ENCODE measurements at places on chromosomes 5 and 9. TPM values are rescaled to one million over a fixed set of nuclear protein-coding genes. Genes with fewer than 3 reads are reported as not detected.

The HMCN2 gene
- not detected for total RNA-seq

The RHOBTB3 gene
- total RNA-seq: 0.78 TPM

The SPATA31C1 gene
- total RNA-seq: not detected

The C9orf152 gene
- not detected for total RNA-seq

The CDK7 gene
- total RNA-seq: 45.7 TPM

The FOXD4L5 gene
- total RNA-seq: not detected

The ANGPTL2 gene
- total RNA-seq: not detected

The NEUROG1 gene
- total RNA-seq: not detected

The IL5 gene
- total RNA-seq: not detected

DNA sequence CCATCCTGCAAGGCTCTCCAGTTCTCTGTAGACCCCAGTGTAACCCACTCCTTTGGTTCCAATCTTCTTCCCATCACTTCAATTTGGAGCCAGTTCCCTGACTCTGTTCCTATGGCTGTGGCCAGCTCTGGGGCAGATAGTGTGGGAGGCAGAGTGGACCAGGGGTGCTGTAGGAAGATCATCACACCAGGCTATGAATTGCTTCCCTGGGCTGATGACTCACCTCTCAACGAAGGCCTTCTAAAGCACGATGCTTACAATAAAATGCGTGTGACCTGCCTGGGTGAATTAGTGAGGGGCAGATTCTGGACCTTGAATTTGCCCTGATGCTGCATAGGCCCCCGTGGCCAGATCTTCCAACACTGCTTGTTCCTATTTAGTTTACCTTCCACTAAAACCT, 289.7 kb downstream of the FBXL7 start:
- no peak for DNase-seq

DNA sequence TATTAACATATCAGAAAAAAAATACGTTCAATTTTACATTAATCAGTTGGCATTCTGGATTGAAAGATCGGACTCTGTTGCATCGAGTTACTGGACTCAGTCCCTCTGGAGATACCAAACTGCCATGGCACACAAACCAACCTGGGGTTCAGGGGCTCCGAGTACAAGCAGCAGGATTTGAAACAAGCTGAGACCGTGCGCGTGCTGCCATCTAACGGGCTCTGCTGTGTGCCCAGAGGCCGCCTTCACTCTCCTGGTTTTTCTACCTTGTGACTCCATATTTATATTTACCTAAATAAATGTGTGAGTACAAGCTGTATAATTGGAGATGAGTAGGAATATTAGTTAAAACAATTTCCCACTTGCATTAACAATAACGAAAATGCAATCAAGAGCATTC, 48.2 kb downstream of the ANXA1 start:
- no peak for DNase-seq

DNA sequence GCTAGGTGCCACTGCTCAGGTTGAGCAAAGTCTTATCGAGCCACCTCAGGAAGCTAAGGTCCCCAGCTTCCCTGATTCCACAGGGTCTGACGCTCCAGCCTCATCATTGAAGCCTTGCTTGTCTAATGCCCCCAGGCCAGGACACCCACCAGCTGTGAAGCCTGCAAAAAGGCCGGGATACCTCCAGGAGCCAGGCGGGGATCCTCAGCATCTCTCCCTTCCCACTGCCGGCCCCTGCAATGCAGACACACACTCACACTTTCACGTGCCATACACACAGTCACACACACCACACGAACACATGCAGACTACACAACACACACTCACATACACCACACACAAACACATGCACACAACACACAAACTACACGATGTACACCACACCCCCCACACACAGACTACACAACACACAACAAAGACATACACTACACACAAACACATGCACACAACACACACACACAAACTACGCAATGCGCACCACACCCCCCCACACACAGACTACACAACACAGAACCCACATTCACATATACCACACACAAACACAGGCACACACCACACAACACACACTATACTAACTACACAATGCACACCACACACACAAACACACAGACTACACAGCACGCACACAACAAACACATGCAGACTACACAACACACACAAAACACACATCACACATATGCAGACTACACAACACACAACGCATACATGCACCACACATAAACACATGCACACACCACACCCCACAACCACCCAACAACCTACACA, 17.8 kb upstream of the S1PR3 start:
- DNase-seq: no peak

DNA sequence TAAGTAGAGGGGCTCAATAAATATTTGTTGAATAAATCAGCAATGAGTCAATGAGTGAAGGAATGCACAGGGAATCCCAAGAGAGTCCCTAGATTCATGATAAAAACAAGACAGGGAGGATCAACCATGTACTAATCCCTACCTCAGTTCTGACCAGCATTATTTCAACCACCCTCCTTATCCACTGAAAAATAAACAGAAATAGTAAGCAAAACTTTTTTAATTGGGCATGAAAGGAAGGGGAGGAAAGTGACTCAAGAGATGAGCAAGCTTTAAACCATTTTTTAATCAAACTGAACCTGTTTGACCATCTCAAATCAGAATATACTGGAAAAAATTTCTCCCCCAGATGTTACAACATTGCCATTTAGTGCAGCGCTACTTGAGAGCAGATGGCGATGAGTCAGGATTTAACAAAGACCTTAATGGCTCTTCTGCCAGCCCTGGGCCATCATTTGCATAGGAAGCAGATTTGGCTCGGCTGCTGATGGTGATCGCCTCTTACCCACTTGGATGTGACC, 194.8 kb upstream of the SLC30A5 start:
- no peak for DNase-seq

- DNase-seq: no peak
Observed at GRCh38 chr5:23029290-23029689, 176.1 kb upstream of the CDH12 start.

- no peak for DNase-seq
Observed at GRCh38 chr5:150272531-150272930, 17.0 kb downstream of the CAMK2A start.

DNA sequence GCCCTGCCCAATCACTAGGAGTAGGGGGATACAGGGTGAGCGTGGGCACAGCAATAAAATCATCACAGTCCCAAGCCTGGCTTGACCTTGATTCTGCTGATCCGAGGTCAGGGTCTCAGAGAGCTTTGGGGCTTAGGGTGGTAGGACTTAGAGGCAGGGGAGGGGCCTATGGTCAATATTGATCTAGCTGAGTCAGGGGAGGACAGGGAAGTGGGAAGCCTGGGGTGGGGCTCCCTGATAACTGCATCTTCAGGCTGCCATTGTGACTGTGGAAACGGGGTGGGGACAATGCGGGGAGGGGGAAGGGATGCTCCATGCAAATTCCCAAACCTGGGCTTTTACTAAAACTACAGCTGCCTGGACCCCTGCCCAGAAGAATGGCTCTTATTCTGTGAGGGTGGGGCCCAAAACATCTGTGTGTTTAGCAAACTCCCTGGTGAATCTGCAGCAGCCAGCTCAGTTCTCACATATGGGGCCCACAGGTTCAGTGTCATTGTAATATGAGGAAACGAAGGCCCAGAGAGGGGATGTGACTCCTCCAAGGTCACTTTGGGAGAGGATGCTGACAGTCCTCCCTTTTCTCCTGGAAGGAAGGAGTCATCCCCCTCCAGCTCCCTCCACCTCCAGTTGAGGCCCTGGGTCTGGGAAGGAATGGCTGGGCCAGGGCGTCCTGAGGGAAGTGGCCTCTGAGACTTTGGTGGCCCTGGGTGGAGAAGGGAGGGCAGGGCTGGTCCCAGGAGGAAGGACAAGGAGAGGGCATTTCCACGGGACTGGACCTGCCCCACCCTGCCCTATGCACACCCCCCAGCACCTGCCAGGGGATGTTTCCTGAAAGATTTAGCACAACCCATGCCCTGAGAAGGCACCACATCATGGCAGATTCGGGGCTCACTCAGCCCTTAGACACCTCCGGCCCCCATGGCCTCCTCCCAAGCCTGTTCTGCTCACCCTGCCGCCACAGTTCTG, 26.4 kb downstream of the SLC6A7 start:
- no peak for DNase-seq

- no peak for DNase-seq
Observed at GRCh38 chr5:81646469-81646995, 104.4 kb downstream of the SSBP2 start.

- DNase-seq: no peak
Observed at GRCh38 chr9:134477342-134477925, 151.2 kb downstream of the RXRA start.

DNA sequence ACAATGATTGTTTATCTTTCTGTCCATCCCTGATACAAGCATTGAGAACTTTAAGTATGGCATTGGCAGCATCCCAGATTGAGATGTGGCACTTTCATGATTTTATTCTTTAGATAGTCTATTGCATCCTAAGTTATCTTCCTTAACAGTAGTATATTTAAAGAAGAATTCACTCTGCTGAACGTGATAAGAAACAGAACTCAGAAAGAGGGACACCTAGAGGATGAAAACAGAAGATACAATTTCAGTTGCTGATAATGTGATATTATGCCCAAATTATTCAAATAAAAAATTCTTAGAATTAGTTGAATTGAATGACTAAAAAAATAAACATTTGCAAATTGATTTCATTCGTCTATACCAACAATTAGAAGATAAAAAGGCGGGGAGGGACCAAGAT, 218.1 kb upstream of the DMRTA1 start:
- no peak for DNase-seq

DNA sequence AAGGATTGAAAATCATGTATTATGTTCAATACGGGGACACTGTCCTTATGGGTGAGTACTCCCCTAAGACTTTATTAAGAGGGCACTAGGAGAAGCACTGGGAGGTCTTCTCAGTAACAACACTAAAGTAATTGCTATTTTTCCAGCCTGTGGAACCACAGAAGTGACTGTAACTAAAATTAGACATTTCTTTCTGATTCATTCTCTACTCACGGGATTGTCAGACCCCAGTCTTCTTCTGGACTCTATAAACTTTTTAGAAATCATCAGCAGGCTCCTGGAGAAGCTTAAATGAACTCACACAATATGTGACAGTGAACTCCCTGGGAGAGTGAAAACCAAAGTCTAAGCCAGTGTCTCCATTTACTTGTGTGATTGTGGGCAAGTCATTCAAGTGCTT, 14.5 kb downstream of the TLR4 start:
- no peak for DNase-seq

GRCh38 chr9:96139592-96140295, 162.2 kb downstream of the HSD17B3 start:
- DNase-seq: no peak

DNA sequence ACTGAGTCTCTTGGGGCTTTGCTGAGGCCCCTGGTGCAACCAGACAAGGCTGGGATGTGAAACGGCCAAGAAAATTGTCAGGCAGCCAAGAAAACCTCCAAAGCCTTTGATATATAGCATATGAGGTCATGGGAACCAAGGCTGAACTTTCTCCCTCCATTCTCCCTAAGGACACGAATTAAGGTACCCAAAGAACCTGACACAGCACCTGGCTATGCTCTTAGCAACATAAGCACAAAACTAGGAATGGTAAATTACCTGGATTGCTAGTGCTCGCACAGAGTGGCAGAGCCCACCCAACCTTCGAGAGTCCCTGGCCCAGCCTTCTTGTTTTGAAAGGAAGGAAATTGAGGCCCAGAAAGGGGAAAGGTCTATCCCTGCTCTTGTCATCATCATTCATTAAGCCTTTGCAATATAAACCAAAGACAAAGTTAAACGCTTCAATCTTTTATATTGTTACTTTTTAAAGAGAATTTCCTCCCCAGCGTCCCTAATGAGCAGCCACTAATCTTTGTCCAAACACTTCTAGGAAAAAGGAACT, 220.0 kb upstream of the NR4A3 start:
- DNase-seq: no peak

DNA sequence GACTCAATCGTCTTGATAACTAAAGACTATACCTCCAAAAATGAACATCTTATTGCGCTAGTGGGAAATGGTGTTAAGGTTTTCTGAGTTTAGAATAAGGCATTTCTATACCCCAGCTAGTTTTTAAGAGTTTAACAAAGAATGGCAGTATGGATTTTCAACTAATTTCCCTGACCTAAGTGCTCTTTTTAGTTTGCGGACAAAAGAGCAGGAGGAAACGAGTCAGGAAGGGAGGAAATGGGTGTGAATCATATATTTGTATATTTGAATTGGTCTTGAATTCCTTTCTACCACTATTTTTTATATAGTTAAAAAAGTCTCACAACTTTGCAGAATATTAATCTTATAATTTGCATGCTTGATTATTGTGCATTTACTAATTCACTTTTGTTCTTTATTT, 516.3 kb upstream of the ZNF608 start:
- DNase-seq: no peak

DNA sequence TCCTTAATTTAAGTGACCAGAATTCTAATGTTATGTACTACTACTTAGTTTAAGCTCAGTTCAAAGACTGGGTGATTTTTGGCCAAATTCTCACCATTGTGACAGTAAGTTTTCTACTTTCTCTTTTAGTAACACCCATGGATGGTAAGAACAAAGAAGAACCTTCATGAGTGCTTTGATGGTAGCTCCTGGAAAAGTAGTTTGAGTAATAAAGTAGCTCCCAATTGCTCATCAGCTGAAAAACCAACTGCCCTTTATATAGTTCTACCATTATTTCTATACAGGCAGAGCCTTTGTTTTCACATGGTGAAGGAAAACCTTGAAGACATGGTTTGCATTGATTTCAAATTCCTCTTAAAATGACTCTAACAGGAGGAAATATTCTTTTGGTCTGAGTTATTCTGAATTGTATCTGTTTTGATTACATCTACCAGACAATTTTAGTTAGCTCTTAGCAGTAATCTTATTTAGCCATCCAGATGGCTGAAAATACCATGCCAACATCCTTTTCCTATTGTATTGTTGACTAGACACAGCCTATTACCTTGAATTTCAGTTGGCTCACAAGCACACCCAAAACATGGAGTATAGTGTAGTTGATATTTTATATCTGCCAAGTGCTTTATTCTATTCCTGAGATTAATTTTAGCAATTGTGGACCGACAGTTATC, 23.7 kb upstream of the STARD4 start:
- no peak for DNase-seq

DNA sequence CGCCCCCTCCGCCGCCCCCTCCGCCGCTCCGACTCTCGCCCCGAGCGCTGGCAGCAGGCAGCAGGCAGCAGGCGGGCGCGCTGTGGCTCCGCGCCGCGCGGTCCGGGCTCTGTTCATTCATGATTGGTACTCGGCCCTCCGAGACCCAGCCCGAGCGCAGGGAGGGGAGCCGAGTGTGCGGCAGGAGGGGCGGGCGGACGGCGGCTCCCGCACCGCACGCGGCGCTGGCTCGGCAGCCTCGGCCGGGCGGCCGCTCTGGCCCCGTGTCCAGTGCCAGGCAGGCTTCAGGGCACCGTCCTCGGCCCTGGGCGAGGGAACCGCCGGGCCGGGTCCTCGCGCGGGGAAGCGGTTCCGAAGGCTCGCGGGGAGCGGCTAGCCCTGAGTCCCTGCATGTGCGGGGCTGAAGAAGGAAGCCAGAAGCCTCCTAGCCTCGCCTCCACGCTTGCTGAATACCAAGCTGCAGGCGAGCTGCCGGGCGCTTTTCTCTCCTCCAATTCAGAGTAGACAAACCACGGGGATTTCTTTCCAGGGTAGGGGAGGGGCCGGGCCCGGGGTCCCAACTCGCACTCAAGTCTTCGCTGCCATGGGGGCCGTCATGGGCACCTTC, at the start of gene KCNIP1:
TSS of gene KCNIP1 (plus strand) at position 31 of the 607 bp plus-strand sequence.
- DNase-seq: no peak

Data from activated naive CD8-positive, alpha-beta T cell treated with anti-CD3 and anti-CD28 coated beads for 36 hours (primary cell).